ENCODE measurements at places on chromosomes 6 and 20. TPM values are rescaled to one million over a fixed set of nuclear protein-coding genes. Genes with fewer than 3 reads are reported as not detected.

DNA sequence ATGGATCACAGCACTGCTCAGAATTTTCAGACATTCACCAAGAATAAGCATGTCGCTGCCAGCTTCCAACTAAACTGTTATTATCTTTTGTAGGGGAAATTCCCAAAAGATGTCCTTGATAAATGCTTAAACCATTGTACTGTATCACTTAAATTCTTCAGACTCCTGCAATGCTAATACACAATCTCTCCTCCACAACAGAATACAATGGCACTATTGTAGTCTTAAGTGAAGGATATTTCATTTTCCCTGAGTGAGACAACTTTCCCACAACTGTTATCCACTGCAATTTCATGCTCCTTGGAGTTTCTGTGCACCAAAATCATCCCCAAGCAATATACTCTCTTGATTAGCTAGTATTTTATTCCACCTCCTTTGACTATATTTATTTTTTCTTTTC lies 189.7 kb downstream of the COL9A1 start:
- DNase-seq, result no peak

DNA sequence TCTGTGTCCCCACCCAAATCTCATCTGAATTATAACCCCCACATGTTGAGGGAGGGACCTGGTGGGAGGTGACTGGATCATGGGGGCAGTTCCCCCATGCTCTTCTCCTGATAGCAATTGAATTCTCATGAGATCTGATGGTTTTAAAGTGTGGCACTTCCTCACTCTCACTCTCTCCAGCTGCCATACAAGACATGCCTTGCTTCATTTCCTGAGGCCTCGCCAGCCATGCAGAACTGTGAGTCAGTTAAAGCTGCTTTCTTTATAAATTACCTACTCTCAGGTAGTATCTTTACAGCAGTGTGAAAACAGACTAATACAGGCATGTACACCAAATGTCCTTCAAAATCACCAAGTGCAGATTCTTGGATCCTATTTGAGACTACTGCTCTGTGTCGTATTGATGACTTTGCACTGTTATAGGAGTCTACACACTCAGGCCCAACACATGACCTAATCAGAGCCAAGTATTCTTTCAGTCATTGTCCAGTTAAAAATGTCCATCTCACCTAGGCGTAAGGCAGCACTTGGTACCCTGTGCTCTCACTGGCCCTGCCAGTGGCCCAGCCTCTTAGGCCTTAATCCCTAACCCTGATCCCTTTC lies 52.8 kb upstream of the UST start:
- no peak for DNase-seq

DNA sequence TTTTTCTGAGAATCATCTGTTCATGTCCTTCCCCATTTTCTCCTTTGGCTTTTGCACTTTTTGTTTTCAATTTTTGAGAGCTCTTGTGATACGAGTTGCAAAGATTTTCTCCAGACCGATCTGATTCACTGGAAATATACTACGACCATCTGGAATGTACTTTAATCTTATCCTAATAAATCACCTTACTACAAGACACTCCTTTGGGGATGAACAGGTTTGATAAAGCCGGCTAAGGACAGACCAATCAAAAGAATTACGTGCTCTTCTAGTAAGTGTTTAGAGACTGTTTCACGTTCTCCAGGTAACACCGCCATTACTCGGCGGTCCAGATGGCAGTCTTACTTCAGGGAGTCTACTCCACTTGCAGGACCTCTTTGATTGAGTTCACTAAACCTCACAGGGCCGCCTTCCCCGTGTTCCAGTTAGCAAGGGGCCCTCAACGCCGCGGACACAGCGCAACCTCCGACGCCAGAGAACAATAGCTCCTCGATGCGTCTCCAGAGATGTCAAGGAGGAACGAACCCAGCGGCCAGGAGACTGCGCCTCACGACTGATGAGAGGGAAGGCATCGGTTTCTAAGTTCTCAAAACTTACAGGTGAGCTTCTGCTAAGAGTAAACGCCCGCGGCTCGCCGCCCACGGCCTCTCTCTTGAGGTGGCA lies 920 bp upstream of the WTAP start:
- no peak for DNase-seq

GRCh38 chr20:53138454-53139262 lies 166.5 kb downstream of the TSHZ2 start:
- no peak for DNase-seq

- DNase-seq, result no peak
These were observed 17.9 kb upstream of the ZBTB2 start for GRCh38 chr6:151409260-151409659.

DNA sequence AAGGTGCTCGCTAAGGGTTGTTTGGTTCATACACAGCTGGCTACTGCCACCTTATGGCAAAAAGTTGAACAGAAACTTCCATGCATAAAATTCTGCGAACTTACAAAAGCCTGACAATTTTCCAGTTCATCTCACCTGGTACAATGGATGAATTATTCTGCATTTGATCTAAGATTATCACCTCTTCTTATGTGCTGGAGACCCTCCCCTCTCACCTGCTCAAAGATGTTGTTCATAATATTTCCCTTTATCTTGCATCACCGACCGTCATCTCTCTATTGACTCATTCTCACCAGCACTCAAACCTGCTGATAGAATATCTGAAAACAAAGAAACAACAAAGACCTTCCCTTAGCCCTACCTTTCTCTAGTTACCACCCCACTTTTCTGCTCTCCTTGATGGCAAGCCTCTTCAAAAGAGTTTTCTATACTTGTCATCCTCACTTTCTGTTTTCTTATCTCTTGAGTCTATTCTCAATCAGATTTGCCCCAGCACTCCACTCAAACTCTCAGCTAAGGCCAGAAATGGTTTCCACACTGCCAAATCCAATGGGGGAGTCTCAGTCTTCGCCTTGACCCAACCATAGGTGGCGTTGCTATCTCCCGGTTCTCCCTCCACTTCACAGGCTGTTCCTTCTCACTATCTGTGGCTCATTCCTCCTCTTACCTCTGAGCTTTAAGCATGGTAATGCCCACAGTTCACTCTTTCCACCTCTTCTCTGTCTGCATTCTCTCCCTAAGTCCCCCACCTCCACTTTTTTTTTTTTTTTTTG lies 25.8 kb downstream of the SNRNP48 start:
- DNase-seq, result no peak

DNA sequence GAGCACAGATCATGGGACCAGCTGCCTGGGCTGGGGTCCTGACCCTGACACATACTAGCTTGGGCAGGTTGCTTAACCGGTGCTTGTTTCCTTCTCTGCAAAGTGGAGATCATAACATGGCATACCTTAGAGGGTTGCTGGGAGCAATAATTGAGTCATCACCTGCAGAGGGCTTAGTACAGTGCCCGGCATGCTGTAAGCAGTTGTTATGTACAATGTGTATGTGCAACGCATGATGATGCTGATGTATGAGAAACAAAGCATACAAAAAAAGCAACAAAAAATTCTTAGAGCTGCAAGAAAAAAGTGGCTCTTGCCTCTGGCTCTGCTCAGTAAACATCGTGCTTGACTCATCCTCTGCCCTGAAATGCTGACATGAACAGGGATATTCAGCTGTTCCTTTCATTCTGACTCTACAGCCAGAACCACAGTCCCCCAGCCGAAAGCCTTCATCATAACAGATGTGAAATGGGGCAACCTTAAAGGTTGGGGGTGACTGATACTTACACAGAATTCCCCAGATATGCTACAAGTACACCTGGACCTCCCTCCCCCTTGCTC lies 91.7 kb downstream of the CLIC5 start:
- no peak for DNase-seq

DNA sequence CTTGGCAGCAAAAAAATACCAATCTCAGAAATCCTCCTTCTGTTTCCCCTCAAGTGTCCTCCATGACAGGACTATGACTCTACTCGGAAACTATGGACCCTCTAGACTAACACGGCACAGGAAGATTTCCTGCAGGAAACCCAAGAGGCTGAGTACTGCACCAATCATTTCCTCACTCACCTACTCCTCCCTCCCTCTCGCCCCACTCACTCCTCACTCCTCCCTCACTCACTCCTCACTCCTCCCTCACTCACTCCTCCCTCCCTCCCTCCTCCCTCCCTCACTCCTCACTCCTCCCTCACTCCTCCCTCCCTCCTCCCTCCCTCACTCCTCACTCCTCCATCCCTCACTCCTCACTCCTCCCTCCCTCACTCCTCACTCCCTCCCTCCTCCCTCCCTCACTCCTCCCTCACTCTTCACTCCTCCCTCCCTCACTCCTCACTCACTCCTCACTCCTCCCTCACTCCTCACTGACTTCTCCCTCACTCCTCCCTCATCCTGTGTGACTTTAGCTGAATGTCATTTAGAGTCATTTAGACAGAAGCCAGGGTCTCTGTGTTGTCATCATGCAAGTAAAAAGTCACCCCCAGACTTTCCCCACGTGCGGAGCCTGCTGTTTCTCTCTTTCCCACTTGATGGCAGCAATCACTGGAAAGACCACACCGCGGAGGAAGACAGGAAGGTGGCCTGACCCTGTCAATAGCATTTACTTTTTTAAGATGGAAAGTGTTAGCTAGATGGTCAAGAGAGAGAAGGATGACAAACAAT lies 226.8 kb upstream of the PDE10A start:
- DNase-seq, result no peak

DNA sequence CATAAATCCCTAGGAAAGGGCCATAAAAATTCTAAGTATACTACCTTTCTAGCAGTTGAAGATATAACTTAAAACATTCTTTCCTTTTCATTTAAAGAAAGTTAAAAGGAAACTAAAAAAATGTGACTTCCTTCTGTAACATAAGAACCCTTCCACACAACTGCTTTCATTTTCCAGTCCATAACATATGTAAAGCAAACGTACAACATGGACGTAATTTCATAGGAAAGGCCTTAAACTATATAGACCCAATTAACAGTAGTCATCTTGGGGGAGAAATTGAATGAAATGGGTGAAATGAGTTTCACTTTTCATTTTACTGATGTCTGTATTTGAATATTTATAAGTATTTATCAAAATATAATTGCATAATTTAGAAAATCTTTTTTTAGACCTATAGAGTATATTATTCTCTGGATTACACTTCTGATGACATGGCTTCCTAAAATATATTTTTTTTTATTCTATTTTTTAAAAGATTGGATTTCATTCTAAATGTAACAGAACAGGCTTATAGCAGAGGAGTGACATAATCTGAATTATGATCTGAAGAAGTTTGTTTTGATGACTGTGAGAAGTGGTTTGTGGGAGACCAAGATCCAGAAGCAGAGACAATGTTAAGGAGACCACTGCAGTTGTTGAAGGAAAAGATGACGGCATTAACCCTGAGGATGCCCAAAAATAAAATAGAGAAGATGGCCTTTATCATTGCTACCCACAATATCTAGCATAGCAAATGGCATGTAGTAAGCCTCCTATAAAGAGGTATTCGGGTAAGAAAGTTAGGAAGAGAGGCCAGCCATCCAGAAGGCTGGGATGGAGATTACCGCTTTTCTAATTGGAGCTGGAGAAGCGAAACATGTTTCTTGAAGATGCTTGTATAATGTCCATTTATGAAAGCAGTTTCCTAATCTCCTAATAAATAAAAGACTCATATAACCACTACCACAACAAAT lies 260.4 kb downstream of the PTPRK start:
- DNase-seq, result no peak

DNA sequence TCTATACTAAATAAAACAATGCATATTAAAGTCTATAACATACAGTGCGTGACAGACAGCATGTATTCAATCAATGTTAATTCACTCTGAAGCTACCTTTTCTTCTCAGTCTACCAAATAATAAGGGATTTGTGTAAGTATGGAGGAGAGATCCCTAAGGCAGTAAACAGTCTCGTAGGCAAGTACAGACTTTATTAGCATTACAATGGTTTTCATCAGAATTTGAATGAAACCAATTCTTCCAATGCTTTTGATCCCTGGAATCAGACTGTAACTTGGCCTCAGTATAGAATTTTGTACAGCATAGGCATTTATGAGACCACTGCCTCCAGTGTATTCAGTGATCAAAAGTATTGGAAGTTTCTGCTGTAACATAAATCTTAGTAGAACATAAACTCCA lies 19.5 kb downstream of the LYRM4 start:
- DNase-seq, result no peak

- DNase-seq, result no peak
These were observed 119.4 kb upstream of the GJE1 start for GRCh38 chr6:142013287-142013686.

The SMLR1 gene
- not detected for total RNA-seq

The ECT2L gene
- total RNA-seq, result not detected

The NOTCH4 gene
- 15.1 TPM for total RNA-seq

The TRPC4AP gene
- total RNA-seq, result 87.0 TPM

The SLC35F1 gene
- total RNA-seq, result 1.9 TPM

The UBE3D gene
- 6.9 TPM for total RNA-seq

The TFEB gene
- 7.1 TPM for total RNA-seq

Measured in omental fat pad (tissue), 4 donors.